Activated naive CD4-positive, alpha-beta T cell treated with anti-CD3 and anti-CD28 coated beads, Interleukin-2, amount 10 ng/mL, durations not matched to agents 7 days and 5 days (primary cell): ENCODE measurements at places on chromosomes 4 and X.

DNA sequence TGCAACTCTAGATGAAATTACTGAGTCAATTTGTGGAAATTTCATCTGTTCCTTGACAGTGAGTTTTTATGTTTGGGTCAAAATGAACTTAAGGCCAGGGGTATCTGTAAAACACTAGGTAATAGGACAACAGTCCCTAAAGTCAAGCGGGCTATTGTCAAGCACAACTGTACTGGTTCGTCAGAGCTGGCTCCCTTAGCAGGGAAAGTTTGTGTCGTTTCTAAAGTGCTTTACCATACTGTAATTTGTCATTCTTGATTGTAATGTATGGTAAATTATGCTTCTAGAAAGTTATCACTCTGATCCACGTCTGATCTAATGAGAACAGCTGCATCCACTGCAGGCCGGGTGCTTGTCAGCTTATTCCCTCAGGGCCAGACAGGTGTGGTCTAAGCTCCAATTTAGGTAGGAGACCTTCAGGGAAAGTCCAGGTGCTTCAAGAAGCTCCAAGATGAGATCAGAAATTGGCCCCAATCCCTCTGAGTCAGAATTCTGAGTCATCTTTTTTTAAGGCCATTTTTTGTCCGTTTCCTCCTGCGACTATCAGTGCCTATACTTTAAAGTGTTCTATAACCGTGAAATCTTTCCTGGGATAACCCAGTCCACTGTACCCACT, 92.2 kb downstream of the PALLD start:
- DNase-seq, result no peak

GRCh38 chr4:75745161-75745560, 20.8 kb downstream of the USO1 start:
- DNase-seq, result no peak

DNA sequence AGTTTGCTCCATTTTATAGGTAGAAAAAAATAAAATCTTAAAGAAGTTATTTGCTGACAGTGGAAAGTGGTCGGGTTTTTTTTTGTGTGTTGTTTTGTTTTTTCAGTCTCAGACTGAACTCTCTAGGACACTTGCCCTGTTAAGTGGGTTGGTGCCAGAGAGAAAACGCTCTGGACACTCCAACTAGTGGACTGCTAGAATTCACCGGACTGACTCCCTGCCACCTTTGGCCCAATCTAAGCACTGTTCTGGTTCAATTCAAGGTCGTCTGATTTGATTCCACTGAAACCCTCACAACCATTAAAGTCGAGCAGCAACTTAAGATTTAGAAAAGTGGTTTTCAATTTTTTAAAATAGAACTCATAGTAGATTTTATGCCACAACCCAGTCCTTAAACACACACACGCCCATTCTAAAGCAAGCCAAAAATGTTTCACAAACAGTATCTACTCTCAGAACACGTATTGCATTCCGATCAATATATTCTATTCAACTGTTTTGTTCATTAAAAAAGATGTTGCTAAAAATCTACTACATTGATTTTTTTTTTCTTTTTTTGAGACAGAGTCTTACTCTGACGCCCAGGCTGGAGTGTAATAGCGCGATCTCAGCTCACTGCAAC, 27.3 kb downstream of the RWDD4 start:
- DNase-seq, result no peak

GRCh38 chrX:40931921-40932320, 153.3 kb upstream of the USP9X start:
- DNase-seq, result no peak

DNA sequence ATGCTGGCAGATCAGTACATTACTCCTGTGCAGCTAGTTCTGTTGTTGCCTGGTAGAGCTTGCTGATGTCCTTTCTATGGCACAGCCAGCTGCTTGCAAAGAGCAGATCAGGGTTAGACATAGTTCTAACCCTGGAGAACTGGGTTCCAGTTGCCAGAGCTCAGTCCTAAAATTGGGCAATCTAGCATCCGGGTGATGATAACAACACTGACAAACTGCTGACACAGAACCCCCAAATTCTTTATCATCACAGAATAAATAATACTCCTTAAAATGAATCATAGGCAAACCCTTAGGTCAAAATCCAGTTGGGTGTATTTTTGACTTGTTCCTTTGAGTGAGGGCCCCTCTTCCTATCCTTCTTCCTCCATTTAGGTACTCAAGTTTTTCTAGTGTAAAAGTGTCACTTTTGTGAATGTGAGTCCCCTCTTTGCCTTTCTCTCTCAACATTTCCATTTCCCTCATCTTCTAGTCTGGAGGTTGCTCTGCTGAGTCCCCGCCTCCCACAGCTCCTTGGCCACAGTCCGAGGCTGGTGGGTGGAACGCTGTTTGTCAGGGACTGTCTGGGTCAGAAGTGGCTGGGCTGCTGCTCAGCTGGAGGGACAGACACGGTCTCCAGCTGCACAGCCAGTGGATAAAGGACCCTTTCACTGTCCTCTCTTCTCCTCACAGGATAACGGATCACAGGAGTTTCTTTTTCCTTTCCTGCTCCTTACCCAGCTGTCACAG, 93.6 kb upstream of the RASGEF1B start:
- no peak for DNase-seq

DNA sequence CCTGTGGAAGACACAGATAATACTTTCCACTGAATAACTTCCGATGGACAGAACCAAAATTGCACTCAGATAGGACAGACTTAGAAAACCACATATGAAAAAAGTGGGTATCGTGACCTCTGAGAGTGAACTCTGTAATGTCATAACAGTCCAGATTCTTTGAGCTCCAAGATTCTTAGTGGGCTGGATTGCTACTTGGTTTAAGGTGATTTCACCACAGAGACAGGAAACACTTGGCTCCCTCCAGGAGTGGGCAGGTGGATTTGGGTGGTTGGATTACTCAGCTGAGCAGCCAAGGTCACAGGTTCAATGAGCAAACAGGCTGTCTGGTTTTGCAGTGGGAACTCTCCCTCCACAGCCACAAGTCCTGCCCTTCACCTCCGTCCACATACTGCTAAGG, 126.0 kb downstream of the AFAP1 start:
- DNase-seq, result no peak

DNA sequence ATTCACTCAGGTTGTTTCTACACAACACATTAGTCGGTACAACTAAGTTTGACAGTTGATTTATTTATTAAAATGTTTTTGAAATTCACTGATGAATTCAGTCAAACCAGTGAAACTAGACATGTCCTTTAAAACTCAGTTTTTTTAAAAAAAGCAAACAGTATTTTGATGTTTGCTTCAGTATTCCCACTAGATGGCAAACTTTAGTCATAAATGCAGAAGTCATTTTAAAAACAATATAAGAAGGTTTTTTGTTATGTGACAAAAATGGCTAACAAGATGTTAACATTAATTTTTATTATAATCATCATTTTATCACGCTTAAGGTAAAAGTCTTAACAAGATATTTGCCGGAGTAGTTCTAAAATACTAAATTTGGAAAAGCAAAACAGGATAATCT, 1337.8 kb upstream of the DIAPH2 start:
- no peak for DNase-seq

- no peak for DNase-seq
Observed at GRCh38 chrX:148788449-148788848, 288.0 kb downstream of the AFF2 start.

GRCh38 chr4:13980317-13981310, 353.1 kb upstream of the BOD1L1 start:
- DNase-seq, result no peak

- no peak for DNase-seq
Observed at GRCh38 chr4:52421811-52422213, 237.3 kb downstream of the USP46 start.

- no peak for DNase-seq
Observed at GRCh38 chr4:5709207-5709575, 832 bp upstream of the EVC2 start.

DNA sequence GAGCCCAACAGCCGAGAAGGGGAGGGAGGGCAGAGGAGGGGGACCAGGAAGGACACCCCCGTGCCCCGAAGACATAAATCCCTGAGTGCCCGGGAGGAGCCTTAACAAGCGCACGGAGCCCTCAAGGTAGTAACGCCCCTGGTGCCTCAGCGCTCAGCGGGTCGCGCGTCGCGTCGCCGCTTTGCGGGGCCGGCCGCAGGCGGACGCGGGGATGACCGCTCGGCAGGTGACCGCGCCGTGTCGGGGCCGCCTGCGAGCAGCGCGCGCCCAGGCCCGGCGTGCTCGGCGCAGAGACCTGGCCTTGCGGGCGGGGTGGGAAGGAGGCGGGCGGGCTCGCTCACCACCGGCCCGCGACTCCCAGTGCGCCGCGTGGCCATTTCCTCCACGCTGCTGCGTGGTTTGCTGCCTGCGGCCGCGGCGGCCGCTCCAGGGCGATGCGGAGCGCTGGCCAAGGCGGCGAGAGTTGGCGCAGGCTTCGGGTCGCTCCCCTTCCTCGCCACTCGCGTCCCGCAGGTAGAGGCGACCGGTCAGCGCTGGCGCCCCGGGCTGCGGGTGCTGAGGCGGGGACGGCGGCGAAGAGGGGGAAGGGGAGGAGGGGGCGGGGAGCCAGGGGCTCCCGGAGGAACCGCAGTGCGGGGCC, 632 bp downstream of the CCSER1 start:
- DNase-seq, result no peak

- DNase-seq, result no peak
Observed at GRCh38 chrX:86806786-86807185, 658.5 kb downstream of the DACH2 start.

- DNase-seq, result no peak
Observed at GRCh38 chr4:88675543-88675942, 22.1 kb downstream of the NAP1L5 start.

DNA sequence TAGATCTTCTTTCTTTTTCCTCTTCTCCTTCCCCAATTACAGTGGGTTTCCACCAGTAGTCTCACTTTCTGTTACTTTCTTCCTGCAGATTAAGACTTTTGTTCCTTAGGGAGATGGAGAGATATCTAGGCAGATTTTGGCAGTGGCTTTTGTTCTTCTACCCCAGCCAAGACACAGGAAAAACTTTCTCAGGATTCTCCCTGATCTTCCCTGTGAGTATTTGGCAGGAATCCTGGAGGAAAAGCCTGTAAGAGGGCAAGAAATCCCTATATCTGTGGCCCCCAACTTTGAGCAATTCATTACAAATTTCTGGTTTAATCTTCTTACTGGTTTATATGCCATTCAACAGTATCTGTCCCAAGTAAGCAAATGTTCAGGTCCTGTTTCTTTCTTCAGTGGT, 21.9 kb downstream of the SLC9A7 start:
- DNase-seq, result no peak

- no peak for DNase-seq
Observed at GRCh38 chr4:48041535-48042137, 25.1 kb downstream of the NIPAL1 start.

DNA sequence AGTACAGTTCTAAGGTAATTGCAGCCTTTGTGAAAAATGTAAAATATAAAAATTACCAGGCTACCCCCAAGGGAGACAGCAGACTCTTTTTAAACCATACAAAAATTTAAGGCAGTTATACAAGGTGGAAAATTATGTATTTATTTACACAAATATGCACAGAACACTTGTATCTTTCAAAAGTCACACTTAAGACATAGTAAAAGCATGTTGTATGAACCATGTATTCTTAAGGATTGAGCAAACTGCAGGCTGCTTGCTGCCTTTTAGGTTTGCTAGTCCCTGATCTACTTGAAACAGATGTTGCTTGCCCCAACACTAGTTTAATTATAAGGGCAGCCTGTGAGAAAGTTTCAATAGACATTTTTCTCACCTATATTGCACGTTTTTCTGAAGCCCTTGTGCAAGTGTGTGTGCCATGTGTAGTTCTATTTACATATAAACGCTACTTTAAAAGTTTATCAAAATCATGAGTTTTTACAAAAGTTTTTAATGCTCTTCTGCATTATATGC, 72.8 kb downstream of the PRSS12 start:
- no peak for DNase-seq
